ENCODE measurements at places on chromosomes 3 and 15.
A peak's percentile ranks its signal among the peaks of the same experiment; 100 is the strongest.

- DNase-seq = no peak
Measured at GRCh38 chr15:88484682-88485331, 17.3 kb downstream of the MRPS11 start.

GRCh38 chr3:73258057-73258456 is 196.6 kb downstream of the EBLN2 start:
- DNase-seq = no peak

DNA sequence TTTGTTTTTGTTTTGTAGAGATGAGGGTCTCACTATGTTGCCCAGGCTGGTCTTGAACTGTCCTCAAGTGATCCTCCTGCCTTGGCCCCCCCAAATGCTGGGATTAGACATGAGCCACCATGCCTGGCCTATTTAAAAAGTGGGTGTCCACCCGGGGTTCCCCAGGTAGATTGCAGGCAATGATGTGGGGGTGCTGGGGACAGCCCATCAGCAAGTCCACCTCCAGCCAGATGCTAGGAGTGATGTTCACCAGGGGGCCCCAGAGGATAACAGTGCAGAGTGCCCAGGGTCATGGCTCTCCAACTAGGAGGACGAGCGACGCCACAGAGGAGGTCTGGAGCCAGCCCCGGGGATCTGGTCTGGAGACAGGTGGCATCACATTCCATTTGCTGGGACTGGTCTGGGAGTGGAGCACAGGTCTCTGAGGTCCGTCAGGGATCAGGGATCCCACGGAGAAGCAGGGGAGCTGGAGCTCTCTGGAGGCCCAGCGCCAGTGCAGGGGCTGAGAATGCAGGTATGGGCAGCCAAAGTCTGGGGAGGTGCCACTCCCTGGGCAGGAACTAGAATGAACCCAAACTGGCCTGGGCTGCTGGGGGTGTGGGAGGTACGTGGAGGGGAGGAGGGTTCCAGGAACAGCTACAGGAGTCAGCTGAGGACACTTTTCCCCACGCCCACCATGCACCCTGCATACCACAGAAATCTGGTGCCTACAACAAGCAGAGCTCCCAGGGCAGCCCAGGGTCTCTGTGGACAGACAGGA is 51.2 kb upstream of the PCSK6 start:
- DNase-seq = peak; percentile 53

DNA sequence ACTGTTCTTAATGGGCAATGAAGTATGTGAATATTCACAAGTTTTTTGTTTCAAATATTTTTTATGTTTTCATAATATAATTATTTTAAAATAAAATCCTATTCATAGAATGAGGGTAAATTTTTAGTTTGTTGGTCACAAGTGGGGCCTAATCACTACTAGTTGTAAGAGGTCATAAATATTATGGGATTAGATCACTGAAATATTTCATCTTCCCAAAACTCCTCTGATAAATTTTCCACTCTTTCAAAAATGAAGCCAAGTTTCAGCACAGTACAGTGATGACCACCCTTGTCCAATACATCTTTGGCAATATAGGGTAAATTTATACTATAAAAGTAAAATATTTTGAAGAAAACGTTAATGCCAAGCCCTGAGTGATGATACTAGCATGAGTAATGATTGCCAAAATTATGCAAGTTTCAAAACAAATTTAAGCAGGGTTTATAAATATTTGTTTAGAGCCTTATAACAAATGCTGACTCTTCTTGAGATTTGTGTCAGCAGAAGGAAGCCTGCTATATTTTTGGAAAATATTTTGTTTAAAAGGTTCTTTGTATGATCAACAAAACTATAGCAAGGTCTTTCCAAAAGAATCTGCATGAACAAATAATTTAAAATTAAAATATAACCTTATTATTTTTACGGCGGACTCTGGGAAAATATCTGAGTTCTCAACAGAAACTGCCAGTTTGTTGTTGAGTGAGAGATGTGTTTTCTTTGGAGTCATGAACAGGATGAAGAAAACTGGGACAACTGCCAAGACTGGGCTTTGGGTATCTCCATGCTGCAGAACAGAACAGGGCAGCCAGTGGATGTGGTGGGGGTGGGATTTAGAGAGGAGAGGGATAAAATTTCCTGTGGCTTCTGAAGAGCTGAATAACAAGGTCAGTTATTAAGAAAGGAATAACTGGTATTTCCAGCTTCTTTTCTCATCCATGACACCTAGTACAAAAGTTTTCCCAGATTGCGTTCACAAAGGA is 17.9 kb upstream of the TM4SF1 start:
- no peak for DNase-seq

- DNase-seq = no peak
Measured at GRCh38 chr3:117144853-117145252, 435.3 kb downstream of the TUSC7 start.

DNA sequence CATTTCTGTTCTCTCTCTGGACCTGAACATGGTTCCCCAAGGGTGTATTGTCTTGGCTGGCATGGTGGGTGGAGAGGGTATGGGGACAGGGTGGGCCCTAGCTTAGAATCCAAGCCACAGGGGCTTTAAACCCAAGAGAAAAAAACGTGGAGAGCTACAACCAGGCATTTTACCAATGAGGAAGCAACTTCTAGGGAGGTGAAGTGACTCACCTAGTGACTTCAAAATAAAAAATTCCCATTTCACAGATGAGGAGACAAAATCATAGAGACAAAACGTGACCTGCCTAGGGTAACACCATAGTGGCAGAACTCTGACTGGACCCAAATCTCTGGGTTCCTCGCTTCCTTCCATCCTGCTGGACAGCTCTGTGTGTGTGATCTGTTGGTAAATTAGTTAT is 216.8 kb downstream of the RPLP1 start:
- no peak for DNase-seq

GRCh38 chr3:12194209-12194608 is 35.5 kb upstream of the TIMP4 start:
- DNase-seq = no peak

Data from left forelimb (tissue), 1 donor.